ENCODE measurements at places on chromosomes 6 and 20.

GRCh38 chr6:129731428-129731827 is 21.5 kb upstream of the ARHGAP18 start:
- DNase-seq = no peak

- no peak for DNase-seq
Observed at GRCh38 chr20:21836346-21836745, 130.9 kb downstream of the PAX1 start.

DNA sequence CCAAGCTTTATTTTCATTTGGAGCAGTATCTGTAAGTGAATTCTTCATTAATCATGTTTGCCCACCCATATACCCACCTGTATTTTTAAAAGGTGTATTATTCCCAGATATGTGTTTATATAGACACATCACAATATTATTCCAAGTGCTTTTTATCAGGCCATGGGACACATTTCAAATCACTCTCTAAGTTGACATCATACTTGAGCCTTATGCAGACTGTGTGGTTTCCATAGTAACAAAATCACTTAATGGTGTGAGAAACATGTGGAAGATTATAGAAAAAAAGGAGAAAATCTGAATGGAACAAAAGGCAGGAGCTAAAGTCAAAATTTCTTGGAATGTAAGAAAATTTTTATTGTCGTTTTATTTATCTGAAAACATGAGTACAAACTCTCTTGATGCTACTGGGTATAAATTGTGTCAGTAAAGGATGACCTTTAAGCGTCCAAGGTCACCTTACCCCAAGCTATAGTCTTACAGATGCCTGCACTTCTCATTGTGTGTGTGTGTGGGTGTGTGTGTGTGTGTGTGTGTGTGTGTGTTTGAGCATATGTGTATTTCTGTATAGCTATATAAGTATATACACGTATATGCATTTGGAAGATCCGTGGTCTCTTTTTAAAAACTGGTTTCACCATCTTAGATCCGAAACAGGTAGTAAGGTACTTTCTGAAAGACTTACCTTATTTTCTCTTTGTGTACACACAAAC is 79.8 kb upstream of the CCN6 start:
- no peak for DNase-seq

- DNase-seq = no peak
Observed at GRCh38 chr20:45049438-45049837, 51.5 kb downstream of the KCNS1 start.

- DNase-seq = no peak
Observed at GRCh38 chr20:32336918-32337347, 21.2 kb upstream of the ASXL1 start.

DNA sequence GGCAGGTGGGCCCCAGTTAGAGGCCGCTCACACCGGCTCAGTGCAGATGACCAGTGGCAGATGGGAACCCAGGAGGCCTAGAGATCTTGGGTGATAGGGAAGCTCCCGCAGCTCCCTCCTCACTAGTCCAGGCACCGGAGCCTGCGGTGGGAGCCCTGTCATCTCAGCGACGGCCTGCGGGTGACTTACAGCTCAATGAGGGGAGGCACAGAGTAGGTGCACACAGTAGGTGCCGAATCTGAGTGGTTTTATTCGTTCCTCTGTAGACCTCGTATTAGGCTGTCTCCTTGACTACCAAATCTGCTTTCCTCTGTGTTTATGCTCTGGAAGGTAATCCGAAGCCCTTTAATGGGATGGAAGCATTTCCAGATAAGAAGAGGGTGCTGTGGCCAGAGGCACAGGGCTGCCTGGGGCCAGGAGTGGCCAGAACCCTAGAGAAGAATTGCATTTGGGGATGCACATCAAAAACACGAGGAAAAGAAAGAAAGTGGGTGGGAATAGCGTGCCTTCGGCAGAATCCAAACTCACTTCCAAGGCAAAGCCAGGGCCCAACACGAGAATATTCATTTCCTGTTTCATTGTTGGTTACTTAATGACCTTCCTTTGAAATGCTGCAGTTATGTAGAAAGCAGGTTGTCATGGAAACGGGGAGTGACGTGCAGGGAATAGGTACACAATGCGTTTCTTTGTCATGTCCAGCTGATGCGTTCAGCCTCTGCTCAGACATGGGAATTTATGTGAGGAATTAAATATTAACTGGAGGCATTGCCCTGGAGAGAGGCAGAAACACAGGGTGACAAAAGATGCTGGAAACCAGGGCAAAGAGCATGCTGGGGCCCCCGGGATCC is 24.7 kb downstream of the MYT1 start:
- DNase-seq = no peak

Measured in NCI-H510A (cell line).